ENCODE measurements at places on chromosomes 2 and 18.

GRCh38 chr2:167404627-167405284 lies 516.5 kb downstream of the XIRP2 start:
- no peak for DNase-seq

GRCh38 chr2:144415386-144415785 lies 104.5 kb downstream of the ZEB2 start:
- no peak for DNase-seq

GRCh38 chr2:211875488-211875887 lies 663.1 kb downstream of the ERBB4 start:
- DNase-seq: no peak

DNA sequence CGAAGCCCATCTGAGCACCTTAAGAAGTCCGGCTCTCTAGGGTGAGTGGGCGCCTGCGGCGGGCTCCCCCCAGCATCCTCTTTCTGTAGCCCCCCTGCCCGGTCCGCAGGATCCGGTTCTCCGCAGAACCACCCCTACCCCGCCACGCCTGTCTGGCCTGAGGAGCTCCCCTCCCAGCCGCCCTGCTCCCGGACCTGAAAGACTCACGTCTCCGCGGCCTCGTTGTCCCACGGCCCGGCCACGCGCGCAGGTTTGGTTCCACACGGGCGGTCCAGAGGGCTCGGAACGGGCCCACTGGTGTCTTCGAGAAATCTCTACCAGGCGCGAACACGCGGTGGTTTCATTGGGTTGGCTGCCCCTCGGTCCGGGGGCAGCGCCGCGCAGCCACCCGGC lies 237 bp downstream of the SLC39A6 start:
- no peak for DNase-seq

- no peak for DNase-seq
These were observed 20.7 kb downstream of the NRXN1 start for GRCh38 chr2:51011254-51011653.

- no peak for DNase-seq
These were observed 31.1 kb upstream of the TTC32 start for GRCh38 chr2:19932928-19933327.

GRCh38 chr2:54428108-54428831 lies 27.9 kb upstream of the SPTBN1 start:
- DNase-seq: no peak

DNA sequence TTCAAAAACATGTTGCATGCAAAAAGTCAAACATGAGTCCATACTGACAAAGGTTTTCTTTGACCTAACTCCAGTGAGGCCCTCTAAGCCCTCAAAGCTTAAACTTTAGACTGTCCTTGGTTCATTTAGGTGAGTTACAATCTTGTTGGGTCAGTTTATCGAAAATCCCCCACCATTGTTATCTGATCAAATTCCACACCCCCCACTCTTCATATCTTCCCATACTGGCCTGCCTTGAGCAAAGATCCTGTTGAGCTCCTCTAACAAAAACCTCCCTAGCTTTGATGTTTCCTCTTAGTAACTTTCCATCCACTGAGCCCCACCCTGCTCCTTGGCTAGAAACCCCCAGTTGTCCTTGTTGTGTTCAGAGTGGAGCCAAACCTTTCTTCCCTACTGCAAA lies 193.7 kb downstream of the ARHGAP28 start:
- no peak for DNase-seq

- no peak for DNase-seq
These were observed 23.3 kb downstream of the ARMC9 start for GRCh38 chr2:231221761-231222160.

GRCh38 chr18:48815581-48816324 lies 135.0 kb downstream of the SMAD7 start:
- no peak for DNase-seq

- no peak for DNase-seq
These were observed 766.4 kb upstream of the ID2 start for GRCh38 chr2:7915302-7916091.

GRCh38 chr2:58140508-58141072 lies 94.0 kb downstream of the VRK2 start:
- DNase-seq: no peak

DNA sequence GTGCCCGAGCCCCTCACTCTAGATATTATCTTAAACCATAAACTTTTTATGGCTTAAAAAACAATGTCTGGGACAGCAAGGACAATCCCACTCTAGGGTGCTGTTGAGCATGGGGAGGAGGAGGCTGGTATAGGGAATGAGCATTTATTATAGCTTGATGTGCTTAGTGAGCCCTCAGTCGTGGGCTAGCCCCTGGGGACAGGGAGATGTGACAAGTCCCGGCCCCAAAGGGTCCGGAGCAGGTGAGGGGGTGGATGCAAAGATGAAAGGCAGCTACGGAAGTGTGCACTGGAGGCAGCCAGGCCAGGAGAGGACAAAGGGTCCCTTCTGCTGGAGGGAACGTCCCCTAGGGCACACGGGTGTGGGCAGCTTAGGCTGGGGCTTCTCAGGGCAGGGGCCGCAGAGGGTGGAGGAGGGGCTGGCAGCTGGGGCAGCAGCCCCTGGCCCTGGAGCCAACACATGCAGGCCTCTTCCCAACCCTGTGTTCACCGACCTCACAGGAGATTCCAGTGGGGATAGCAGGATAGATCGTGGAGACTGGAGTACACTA lies 106.3 kb upstream of the GPC1 start:
- DNase-seq: no peak

GRCh38 chr2:67566285-67566684 lies 169.2 kb downstream of the ETAA1 start:
- DNase-seq: no peak

- no peak for DNase-seq
These were observed 25.2 kb downstream of the RTN4 start for GRCh38 chr2:55025082-55025481.

DNA sequence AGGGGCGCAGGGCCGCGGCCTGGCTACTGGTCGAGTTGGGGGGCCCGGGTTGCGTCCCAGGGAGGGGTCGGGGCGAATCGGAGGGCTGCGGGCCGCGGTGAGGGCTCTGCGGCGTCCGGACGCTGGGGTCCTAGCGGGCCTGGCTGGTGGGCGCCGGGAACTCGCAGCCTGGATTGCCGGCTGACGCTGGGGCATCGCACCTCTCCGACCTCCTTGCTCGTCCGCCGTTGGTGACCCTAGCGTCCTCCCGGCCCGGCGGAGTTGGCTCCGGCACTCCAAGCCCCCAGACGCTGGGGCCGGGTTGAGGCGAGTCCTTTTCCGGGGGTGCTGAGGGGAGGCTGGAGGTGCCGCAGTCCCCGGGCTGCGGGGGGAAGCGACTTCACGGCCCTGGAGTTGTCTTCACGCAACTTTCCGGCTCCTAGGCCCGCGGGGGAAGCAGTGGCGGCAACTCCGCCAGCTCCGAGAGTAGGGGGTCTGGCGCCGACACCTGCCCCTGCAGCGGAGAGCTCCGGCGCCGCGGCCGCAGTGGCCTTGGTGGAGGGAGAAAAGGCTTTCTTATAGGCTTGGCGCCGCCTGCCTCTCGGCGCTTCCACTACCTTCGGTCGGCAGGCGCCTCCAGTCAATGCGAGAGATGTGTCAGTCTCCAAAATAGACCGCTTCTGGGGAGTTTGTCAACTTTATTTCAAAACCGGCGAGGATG lies 70.3 kb downstream of the HAUS1 start:
- peak; percentile 10 for DNase-seq

- no peak for DNase-seq
These were observed 76.1 kb downstream of the OSR1 start for GRCh38 chr2:19282305-19282704.

- no peak for DNase-seq
These were observed 209.1 kb upstream of the ID2 start for GRCh38 chr2:8472545-8473323.

DNA sequence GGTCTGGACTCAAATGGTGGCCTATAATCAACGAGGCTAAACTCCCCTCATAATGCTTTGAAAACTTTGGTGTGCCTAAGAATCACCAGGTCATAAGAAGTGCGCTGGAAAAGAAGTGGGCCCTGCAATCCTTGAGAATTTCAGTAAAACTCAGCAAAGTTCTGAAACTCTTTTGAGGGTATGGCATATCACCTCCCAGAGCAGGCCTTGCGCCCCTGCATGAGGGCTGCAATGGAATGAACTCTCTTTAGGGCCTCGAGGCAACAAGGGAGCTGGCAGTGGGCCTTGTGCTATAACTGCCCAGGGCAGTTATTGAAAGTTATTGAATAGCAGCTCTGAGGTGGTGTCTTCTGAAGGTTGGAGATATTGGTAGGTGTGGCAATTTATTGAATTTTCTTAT lies 34.5 kb upstream of the AFF3 start:
- DNase-seq: no peak

GRCh38 chr18:38006541-38006940 lies 440.9 kb upstream of the CELF4 start:
- DNase-seq: no peak

- no peak for DNase-seq
These were observed 9.4 kb upstream of the ZNF512 start for GRCh38 chr2:27573452-27573851.

GRCh38 chr2:55780697-55781096 lies 87.1 kb upstream of the PNPT1 start:
- no peak for DNase-seq

GRCh38 chr18:48019557-48020325 lies 89.3 kb upstream of the SMAD2 start:
- no peak for DNase-seq

- no peak for DNase-seq
These were observed 648.5 kb downstream of the IRS1 start for GRCh38 chr2:226151157-226151556.

GRCh38 chr2:186399082-186399644 lies 86.9 kb upstream of the ZC3H15 start:
- no peak for DNase-seq

- no peak for DNase-seq
These were observed 258.8 kb downstream of the DLGAP1 start for GRCh38 chr18:4196351-4196750.

GRCh38 chr2:83561592-83561991 lies 897.5 kb downstream of the SUCLG1 start:
- no peak for DNase-seq

DNA sequence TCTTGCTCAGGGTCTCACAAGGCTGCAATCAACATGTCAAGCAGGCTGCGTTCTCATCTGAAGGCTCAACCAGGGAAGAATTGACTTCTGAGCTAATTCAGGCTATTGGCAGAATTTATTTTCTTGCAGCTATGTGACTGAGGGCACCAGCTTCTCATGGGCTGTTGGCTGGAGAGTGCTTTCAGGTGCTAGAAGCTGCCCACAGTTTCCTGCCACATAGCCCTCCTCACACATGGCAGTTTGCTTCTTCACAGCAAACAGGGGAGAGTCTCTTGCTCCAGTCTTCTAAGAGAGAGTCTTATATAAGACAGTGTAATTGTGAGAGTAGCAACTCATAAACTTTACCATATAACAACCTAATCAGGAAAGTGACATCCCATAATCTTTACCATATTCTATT lies 37.5 kb upstream of the INO80C start:
- DNase-seq: no peak

GRCh38 chr18:46010676-46011075 lies 43.5 kb upstream of the EPG5 start:
- no peak for DNase-seq

DNA sequence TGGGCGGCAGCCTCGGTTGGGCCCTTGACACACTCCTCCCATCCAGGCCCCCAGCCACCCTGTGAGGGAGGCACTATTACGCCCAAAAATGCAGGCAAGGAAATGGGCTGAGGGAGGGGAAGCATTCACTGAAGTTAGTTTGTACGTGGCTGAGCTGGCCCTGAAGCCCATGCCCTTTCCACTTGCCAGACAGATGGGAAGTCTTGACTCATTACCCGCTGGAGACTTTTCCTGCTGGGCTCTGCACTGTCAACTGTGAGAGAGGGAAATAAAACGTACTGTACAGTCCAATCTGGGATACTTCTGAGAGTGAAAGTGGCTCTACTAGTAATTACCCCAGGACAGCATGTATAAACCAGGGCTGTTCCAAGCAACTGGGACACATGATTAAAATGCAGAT lies 125.9 kb downstream of the MSH2 start:
- DNase-seq: no peak

- no peak for DNase-seq
These were observed 45.0 kb downstream of the PMS1 start for GRCh38 chr2:189829102-189829833.

GRCh38 chr18:26487437-26487836 lies 60.9 kb downstream of the KCTD1 start:
- DNase-seq: no peak

- no peak for DNase-seq
These were observed 93.0 kb upstream of the ID2 start for GRCh38 chr2:8588831-8589191.

GRCh38 chr2:127105656-127106456 lies 1.1 kb downstream of the BIN1 start:
- DNase-seq: peak; percentile 27

DNA sequence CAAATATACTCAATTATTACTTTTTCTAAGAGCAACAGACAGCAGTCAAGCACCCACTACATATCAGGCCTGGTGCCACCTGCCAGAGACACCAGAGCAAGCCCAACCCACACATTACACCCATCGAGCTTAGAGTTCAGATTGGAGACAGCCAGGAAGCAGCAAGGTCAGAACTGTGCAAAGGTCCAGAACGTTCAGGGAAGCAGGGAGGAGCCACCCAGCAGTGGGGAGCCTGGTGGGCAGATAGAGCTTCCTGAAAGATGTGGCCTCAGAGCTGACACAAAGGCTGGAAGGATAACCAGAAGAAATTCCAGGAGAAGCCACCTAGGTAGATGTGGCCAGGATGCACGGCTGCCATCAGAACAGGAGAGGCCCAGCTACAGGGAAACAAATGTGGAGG lies 440.5 kb upstream of the ID2 start:
- DNase-seq: no peak

DNA sequence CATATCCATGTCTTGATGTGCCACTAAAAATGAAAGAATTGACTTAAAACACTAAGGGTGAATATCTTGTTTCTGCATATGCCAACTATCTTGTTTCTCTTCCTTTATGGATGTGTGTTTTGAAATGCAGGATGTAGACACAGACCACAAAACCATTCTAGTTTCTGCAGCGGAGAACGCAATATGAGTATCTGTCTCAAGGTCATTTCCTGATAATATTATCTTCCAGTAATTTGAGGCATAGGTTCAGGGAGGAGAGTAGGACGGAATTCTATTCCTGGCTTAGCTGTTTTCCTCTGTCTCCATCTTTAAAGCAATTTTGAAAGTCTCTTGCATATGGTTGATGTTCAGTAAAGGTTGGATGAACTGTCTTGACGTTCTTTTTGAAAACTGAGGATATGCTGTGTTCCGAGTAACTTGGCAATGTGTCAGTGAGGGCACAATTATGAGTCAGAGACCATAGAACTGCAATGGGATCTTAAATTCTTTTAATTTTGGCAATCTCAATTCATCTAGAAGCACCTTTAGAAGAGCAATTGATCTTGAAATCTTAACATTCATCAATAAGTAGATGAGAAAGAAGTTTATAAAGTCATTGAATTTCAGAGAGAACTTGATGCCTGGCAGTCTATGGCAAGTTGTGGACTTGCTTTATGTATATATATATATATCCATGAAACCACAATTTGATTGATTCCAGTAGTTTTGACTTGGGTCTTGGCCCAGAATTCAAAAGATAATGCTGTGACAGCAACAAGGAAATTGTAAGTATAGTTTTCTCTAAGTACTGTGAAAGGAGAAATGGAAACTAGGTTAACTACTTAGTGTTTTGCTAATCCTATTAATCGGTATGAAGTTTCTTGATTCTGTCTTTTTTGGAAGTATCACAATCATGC lies 24.8 kb downstream of the RAB27B start:
- DNase-seq: no peak

- no peak for DNase-seq
These were observed 33.3 kb upstream of the TMEM87B start for GRCh38 chr2:112021781-112022231.

All from NCI-H1092 (cell line).